NCI-H2081 treated with DMSO at 0.1 percent for 48 hours (cell line): ENCODE measurements at places on chromosomes 5 and 9.

DNA sequence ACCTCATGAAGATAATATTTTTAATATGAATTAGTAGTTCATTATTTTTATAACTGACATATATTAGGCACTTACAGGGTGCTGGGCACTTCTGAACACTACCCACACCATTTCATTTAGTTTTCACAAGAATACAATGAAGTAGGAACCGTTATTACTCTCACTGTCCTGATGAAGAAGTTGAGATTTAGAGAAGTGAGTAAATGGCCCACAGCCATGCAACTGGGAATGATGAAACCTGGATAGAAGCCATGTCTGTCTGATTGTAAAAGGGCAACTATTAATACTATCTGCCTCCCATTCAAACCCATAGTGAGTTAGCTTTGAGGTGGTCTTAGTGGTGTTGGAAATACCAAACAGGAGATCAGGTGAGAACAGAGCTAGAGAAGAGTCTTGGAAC, 29.6 kb upstream of the OTULINL start:
- DNase-seq: no peak

- DNase-seq: no peak
Observed at GRCh38 chr9:133700819-133701320, 37.3 kb downstream of the SARDH start.

DNA sequence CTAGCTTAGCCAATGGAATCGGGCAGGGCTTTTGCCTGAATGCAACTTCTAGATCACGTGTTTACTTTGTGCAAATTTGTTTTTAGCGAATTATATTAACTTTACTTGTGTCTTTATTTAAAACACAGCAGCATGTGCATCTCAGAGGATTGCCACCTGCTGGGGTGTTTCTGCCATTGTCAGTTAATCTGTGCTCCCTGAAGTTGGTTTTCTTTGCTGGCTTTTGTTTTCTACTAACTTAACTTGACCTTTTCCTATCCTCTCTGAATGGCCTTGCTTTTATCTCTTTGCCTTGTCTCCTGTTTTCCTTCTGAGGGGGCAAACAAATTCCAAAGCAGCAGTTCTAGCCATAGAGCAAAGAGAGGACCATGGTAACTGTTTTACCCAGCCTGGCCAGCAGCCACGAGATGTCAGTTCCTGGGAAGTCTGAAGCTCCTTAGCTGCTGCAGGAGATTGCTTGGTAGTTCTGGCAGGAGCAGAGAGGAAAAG, 67.6 kb downstream of the ARHGEF28 start:
- DNase-seq: no peak

- DNase-seq: no peak
Observed at GRCh38 chr9:121798941-121799340, 147.5 kb downstream of the DAB2IP start.

DNA sequence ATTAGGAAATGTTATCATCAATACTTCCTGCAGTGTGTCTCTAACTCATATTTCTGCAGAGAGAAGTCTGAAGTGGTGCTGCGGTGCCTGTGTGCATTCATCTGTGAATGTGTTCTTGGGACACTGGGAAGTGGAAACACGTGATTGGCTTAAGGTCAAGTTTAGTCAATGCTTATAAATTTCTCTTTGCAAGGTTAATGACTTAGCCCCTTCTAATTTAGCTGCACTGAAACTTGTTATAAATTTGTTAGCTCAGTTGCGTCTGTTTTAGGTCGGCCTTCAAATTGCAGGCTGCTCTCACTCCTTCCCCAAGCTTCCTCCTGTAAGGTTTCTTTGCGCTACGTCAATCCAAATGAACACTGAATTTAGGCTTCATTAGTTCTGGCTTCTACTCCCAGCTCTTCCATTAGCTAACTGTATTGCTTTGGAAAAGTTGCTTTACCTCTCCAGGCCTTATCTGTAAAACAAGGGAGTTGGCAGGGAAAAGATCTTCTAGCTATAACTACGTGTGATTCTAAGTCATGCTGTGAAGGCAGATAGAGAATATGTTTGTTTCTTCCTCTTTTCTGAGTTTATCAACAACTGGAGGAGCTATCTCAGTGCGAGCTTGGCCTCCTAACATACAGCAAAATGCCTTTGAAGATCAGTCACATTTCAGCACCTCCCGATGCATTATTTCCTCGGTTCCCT, 341.8 kb downstream of the NFIB start:
- DNase-seq: no peak

DNA sequence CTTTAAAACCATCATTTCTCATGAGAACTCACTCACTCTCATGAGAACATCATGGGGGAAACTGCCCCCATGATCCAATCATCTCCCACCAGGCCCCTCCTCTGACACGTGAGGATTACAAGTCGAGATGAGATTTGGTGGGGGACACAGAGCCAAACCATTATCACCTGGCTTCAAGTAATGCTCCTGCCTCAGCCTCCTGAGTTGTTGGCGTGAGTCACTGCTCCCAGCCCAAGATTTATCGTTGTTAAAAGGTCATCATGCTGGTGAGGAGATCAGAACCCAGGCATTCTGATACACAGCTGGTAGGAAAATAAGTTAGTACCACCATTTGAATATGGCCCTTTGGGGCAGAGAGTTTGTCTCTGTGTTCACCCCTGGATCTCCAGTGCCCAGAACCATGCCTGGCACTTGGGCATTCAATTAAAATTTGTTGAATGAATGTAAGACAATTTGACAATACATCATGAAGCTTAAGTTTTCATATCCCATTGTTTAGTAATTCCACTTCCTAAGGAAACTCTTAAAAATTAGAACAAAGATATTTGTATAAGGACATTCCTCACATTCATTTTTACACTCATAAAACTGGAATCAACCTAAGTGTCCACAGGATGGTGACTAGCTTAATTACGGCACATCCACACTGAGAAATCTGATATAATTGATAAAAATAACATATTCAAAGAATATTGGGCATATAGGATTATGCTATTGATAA, 58.0 kb upstream of the COL15A1 start:
- no peak for DNase-seq

DNA sequence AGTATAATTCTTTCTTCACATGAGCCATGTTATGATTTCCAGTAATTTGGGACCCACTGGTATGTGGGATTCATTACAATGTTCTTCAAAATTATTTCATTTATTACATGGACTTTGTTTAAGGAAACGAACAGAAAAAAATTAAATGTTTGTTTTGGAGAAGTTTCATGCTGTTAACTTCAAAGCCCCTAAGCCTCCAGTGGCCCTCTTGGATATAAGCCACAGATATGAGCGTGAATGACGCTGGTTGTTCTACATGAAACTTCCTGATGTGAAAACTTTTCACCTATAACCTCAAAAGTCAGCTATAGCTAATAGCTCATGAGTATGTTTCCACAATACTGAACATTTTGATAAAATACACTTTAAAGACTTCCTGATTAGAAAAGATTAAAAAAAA, 334.2 kb downstream of the PDE4D start:
- no peak for DNase-seq

- DNase-seq: no peak
Observed at GRCh38 chr9:91949392-91949945, 559 bp downstream of the ROR2 start.

DNA sequence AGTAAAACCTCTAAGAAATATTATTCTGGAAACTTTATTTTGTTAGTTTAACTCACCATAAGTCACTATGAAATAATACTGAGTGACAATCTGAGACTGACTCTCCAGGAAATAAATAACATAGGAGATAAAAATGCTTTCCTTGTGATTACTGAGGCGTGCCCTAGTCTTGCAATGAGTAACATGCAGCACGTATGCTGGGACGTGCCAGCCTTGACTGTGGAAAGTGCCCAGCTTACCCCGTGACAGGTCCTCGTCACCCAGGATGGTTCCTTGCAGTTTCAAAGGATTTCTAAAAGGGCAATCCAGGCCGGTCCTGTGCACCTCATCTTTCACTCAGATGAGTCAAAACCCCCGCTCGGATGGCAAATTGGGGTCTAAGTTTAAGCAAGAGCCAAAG, 720.8 kb upstream of the ADAMTS16 start:
- no peak for DNase-seq

GRCh38 chr5:10279925-10280720, 27.6 kb downstream of the CMBL start:
- DNase-seq: no peak

DNA sequence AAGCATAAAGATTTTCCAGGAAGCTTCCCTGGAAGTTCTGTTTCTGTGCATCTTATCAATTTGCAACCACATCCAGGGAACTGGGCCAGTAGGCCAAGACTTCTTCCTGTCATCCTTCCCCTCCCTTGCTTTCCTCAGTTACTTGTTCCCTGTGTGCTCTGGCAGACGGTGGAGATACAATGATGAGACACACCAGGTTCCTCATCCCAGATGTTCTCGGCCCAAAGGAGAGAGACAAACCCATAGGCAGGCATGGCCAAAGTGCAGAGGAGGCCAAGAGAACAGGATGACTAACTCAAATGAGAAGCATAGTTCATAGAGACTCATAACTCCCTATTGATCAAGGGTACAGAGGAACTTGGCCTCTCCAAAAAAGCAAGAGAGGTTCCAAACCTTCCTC, 652.6 kb downstream of the CCDC171 start:
- no peak for DNase-seq
